Common myeloid progenitor, CD34-positive (primary cell): ENCODE measurements at places on chromosomes 7 and 10.

GRCh38 chr10:118980870-118981269, 48.6 kb upstream of the NANOS1 start:
- no peak for DNase-seq

GRCh38 chr7:151798851-151799448, 78.0 kb downstream of the PRKAG2 start:
- no peak for DNase-seq

DNA sequence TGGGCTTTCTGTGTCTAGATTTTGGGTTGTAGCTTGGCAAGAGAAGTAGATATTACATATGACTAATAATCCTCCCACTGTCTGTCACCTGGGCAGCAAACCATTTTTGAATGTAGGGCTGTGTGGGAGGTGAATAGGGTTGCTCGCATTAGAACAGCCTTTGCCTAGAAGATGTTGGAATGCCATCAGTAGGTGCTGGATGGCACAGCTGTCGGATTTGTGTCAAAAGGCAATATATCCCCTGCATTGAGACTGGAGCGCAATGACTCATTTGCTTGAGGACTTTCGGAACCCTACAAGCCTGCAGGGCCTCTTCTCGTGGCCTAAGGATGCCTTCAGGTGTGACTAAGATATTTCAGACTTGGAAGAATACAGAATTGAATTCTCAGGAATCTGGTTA, 323.8 kb downstream of the GPR158 start:
- no peak for DNase-seq

- DNase-seq = no peak
Measured at GRCh38 chr7:39958038-39958437, 8.0 kb downstream of the CDK13 start.

DNA sequence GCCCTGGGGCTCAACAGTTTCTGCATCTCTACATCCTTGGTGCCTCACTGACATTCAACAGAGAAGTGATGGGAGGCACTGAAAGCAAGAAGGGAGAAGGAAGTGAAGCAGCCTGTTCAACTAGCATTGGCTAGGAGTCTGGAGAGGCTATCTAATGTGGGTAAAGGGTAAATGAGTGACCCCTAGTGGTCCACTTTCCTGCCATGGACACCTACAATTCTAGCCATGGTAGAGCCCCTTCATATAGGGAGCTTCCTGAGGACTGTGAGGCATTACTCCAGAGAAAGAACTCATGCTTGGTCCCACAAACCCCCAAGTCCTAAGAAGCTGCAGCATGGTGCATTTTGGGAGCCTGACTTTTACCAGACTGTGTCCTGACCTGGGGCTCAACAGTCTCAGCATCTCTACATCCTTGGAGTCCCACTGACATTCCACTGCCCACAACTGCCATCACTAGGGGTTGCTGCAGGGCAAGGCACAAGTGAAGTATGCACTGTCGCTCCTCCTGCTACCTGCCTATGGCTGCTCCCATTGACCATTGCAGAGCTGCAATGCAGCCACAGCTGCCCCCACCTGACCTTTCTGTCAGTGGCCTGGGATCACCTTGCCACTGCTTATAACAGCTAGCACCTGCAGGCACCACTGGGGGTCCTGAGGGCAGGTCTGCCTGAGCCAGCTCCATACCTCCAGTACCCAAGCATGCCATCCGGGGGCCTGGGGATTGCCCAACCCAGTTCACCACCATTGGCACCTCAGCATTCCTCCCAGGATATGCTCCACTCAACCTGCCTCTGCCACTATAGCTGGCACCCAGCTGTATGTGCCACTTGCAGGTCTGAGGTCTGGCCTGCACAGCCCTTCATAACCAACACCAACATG, 44.1 kb upstream of the CDK6 start:
- no peak for DNase-seq

DNA sequence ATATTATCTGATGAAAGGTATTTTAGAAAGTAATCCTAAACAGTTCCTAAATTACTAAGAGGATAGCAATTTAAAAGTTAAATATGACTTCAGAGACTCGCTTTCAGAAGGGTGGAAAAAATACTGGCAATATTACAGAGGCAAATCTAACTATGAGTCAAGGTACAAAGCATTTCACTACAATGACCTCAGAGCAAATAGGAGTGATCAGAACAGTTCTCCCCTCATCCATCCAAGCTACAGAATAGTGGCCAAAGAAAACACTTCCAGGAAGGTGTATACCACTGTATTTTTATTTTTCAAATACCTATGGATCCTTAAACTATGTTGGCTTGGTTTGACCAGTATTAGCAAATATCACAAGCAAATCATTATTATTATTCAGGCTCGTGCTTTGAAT, 112.8 kb upstream of the ODAD2 start:
- no peak for DNase-seq

- no peak for DNase-seq
Measured at GRCh38 chr7:95672434-95672833, 76.1 kb upstream of the PDK4 start.

- no peak for DNase-seq
Measured at GRCh38 chr10:26715137-26715487, 17.6 kb downstream of the PDSS1 start.

GRCh38 chr7:596819-597182, 77.2 kb upstream of the PDGFA start:
- no peak for DNase-seq

DNA sequence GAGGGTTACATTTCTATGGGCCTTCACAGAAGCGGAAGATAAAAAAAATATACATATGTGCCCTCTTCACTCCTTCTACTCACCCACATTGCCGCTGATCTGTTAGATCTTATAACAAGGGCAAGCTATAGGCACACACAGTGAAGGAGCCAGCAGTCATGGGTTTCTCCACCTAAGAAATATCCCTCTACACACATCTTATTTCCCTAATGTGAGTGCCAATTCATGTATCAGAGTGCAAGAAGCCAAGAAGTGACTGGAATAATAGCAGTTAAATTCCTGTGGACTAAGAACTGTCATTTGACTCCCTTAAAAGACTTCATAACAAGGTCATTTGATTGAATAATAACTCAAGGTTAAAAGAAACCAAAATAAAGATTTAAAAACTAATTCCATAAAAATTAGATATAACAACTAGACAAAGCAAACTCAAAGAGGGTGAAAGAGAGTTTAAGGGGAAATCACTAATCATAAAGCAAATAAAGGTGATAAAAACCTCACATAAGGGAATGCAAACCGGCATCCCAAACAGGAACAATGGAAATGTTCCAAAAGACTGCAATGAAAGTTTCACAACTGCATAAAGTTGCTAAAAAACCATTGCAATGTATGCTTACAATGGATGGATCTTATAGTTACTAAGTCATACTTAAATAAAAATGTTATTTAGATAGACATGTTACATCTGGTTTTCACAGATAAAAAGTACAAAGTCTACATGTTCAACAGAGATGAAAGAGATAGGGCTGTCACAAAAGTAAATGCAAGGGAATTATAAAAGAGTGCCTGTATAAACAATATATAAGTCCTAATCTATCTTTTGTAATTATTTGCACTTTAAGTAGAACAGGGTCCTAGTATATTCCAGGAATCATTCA, 42.8 kb downstream of the ARHGAP21 start:
- DNase-seq = no peak
